Ascending aorta (tissue), 2 donors: ENCODE measurements at places on chromosomes 3 and 15. TPM values are rescaled to one million over a fixed set of nuclear protein-coding genes. Genes with fewer than 3 reads are reported as not detected.

GOLGA6B gene
- total RNA-seq = not detected

NPAP1 gene
- not detected for total RNA-seq

CHL1 gene
- total RNA-seq = 0.53 TPM

SUSD5 gene
- total RNA-seq = 68.0 TPM

WNT5A gene
- total RNA-seq = 11.3 TPM

AGBL1 gene
- total RNA-seq = not detected

TMC3 gene
- not detected for total RNA-seq

EPHA3 gene
- 3.3 TPM for total RNA-seq

OIP5 gene
- not detected for total RNA-seq

TBC1D5 gene
- total RNA-seq = 43.3 TPM

FGF12 gene
- 0.43 TPM for total RNA-seq

GRCh38 chr3:154060238-154061000 lies 60.8 kb upstream of the ARHGEF26 start:
- DNase-seq = peak; percentile 77

DNA sequence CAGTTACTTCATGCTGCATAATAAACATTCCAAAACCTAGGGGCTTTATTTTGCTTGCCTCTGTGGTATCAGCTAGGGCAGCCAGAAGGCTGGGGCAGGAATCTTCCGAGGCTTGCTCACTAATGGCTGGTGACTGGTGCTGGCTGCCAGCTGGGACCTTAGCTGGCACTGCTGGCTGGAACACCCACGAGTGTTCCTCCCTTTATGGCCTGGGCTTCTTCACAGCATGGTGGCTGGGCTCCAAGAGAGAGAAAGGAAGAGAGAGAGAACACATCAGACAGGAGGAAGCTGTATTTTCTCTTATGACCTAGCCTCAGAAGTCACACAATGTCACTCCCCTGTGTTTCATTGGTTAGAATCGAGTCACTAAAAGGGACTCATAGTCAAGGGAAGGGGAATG lies 23.9 kb upstream of the CDCP1 start:
- DNase-seq = no peak

GRCh38 chr3:160973067-160973809 lies 131.9 kb downstream of the B3GALNT1 start:
- no peak for DNase-seq

DNA sequence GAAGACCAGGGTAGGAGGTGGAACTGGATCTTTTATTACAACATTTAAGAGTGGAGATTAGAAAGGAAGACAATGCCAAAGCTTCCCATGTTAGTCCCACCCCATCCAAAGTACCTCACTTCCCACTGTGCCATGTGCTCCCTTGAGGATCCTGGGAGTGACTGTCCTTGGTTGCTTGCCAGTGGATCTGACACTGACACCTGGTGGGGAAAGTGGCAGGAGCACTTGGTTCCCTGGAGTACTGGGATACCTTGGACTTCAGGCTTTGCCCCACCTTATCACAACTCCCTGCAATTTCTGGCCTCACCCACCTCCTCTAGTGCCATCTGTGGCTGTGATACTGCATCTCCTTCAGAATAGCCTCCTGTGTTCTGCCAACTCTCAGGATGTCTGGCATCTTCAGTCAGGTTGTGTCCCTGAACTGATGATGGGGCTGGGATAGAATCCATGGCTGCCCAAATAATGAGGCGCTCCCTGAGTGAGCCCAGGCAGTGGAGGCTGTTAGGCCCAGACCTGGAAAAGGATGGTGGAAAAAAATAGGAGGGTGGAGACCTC lies 1.3 kb downstream of the ELL3 start:
- DNase-seq = peak; percentile 72

- DNase-seq = peak; percentile 62
Measured at GRCh38 chr15:89781891-89782618, 5.9 kb downstream of the MESP2 start.

DNA sequence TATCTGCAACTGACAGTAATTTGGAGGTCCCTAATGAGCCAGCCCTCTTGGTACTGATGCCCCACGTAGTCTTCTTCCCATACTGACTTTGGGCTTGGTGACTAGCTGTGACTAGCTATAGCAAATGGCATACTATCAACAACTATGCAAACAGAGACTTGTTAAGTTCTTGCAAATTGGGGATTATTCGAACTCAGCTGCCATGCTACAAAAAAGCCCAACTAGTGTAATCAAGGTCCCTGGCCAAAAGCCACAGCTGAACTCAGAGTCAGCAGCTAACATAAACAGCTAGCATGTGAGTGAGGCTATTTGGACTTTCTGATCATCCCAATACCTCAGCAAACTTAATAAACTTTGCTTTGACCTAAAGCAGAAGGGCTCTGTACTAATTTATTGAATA lies 121.2 kb upstream of the PLXND1 start:
- no peak for DNase-seq

DNA sequence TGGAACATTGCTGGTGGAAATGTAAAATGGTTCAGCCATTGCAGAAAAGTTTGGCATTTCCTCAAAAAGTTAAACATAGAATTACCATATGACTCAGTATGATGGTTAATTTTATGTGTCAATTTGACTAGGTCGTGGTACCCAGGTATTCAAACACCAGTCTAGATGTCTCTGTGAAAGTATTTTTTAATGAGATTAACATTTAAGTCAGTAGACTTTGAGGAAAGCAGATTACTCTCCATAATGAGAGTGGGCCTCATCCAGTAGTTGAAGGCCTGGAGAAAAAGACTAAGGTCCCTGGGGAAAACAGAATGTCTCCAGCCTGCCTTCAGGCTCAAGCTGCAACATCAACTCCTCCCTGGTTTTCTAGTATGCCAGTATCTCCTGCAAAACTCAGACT lies 42.3 kb upstream of the TMEM87A start:
- no peak for DNase-seq

GRCh38 chr3:157459706-157460105 lies 23.1 kb downstream of the PTX3 start:
- no peak for DNase-seq

DNA sequence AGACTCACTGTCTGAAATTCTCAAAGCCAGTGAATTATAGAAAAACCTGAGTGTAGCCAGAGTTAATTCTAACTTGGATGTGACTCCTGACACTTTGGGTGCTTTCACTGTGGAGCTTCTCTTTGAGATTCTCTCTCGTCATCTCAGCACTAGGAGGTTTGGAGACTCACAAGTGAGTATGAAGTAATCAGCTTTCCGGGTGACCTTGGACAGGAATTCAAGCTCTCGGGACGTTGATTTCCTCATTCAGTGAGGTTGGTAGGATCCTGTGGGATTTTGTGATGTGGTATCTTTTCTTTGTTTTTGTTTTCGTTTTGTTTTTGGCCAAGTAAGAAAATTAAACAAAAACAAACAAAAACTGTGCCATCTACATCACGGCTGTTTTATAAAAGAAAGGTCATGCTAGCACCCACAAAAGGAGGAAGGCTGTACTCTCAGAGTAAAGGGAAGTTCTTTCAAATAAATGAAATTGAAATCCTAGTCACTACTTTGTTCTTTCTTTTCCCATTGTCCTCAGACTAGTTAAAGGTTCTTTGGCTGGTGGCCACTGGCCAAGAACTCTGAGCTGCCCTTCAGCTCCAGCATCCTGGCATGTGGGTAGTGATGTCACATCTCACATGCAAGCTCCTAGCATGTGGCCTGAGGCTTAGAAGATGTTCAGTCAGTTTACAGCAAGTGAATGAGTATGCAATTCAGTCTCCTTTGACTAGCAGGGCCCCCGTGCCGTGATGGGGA lies 263.3 kb upstream of the TPM1 start:
- DNase-seq = no peak

- no peak for DNase-seq
Measured at GRCh38 chr3:129343643-129344360, 65.1 kb downstream of the HMCES start.

DNA sequence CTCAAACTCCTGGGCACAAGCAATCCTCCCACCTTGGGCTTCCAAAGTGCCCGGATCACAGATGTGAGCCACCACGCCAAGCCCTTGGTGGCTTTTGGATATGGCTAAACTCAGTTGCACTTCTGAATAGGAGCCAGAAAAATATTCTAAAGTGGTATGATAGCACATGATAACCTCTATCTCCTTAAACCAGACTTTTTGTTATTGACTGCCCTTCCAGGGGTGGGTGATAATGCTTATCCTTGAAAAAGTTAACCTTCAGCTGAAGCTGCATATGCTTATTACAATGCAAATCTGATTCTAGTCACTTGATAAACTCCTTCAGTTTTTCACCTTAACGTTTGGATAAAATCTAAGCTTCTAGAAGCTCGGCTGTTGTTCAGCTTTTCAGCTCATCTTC lies 6.3 kb downstream of the CCNB2 start:
- DNase-seq = no peak

- DNase-seq = no peak
Measured at GRCh38 chr15:79439236-79439635, 7.1 kb downstream of the MINAR1 start.

DNA sequence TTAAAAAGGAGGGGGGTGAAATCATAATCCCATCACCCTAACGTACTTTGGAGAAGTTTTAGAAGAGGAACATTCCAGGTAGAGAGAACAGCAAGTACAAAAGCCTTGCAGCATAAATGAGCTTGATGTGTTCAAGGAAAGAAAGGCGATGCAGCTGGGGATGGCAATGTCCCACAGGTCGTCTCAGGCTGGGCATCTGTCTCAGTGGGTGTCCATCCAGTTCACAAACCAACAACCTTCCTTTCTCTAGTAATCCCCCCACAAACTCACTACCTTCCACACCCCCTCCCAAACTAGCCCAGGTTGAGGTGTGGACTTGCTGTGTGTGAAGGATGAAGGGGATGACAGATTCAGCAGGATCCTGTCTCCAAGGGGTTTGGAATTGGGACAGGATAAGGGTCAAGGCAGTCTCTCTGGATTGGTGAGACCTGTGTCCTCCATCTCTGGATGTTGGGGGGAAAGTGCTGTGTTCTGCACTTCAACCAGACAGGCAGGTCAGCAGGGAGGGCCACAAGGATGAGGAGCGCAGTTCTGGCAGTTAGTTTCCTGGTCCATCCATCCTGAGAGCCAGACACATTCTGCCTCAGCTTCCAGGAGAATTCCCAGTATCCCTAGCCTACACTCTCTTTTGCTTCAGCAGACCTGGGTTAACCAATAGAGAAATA lies 1.7 kb upstream of the ESYT3 start:
- no peak for DNase-seq

- DNase-seq = no peak
Measured at GRCh38 chr3:17833786-17834559, 91.5 kb upstream of the TBC1D5 start.

DNA sequence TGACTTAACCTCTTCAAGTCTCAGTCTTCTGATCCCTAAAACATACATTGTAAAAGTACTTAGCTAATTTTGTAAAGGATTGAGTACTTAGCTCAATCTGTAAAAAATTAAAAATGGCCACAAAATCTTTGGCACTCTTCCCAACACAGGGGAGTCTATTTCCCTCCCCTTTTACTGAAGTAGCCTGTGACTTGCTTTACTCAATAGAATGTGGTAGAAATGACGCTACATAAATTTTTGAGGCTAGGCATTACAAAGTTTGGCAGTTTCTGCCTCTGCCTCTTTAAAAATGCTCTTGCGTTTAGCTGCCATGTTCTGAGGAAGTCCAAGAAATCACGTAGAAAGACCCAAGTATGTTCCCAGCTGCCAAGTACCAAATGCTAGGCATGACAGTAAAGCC lies 80.2 kb downstream of the CBLB start:
- DNase-seq = no peak

GRCh38 chr15:35308802-35309201 lies 223.7 kb upstream of the NANOGP8 start:
- no peak for DNase-seq

DNA sequence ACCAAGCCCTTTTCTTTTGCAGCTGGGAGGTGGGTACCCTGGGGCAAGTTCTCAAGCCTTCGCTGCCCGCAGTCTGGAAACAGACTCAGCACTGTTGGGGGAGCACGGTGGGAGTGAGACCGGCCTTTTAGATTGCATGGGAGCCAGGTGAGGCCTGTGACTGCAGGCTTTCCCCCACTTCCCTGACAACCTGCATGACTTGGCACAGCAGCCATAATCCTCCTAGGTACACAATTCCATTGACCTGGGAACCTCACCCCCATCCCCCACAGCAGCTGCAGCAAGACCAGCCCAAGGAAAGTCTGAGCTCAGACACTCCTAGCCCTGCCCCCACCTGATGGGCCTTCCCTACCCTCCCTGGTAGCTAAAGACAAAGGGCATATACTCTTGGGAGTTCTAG lies 52.2 kb upstream of the CCDC80 start:
- no peak for DNase-seq

GRCh38 chr15:70830615-70831014 lies 23.3 kb downstream of the LARP6 start:
- no peak for DNase-seq

- DNase-seq = no peak
Measured at GRCh38 chr3:87179642-87180041, 47.5 kb upstream of the CHMP2B start.

DNA sequence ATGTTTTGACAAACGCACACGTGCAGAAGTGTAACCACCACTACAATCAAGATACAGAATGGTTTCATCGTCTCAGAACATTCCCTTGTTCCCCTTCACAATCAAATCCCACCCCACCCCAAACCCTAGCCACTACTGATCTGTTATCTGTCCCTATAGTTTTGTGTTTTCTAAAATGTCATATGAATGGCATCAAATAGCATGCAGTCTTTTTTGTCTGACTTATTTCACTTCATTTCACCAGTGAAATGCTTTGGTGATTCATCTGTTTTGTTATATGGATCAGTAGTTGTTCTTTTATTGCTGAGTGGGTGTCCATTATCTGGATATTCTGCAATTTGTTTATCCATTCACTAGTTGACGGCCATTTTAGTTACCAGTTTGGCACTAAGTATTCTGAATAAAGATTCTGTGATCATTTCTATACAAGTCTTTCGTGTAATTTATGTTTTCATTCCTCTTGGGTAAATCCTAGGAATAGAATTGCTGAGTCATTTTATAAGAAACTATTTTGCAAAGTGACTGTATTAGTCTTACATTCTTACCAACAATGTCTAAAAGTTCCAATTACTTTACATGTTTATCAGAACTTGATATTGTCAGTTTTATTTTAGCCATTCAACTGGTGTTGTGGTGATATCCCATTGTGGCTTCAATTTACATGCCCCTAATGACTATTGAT lies 232.8 kb downstream of the CLSTN2 start:
- DNase-seq = no peak

DNA sequence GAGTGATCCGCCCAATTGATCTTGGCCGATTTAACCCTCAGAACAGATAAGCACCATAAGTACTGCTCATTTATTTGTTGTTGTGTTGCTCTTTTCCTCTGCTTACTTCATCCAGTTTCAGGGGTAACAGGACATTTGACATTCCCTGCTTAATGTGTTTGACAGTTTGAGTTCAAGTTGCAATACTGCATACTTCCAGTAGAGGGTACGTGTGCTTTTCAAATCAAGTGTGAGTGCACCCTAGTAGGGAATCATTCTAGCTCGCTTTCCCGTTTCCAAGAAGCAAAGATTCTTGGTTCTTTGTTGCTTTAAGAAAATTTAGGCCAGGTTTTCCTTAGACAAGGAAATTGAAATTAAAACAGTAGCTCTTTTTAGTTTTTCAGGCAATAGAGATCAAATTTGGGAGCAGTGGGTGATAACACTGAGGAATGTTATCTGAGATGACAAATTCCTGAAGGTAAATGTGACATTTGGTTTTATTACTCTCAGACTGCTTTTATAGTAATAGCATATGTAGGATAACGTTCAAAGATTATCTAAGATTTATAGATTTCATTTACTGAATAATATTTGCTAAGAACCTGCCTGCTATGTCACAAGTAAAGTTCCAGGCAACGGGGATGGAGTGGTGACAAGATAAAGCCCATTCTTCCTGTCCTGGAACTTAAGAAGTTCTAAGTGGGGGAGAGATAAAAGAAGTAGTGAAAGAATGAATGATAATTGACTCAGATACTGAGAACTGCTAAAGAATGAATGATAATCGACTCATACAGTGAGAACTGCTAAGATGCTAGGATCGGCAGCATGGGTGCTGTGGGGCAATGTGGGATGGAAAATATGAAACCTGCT lies 73.3 kb downstream of the SYNPR start:
- DNase-seq = no peak
